HT-29 (cell line): ENCODE measurements at places on chromosomes 11 and 22. TPM values are rescaled to one million over a fixed set of nuclear protein-coding genes. Genes with fewer than 3 reads are reported as not detected.
A peak's percentile ranks its signal among the peaks of the same experiment; 100 is the strongest.

DNA sequence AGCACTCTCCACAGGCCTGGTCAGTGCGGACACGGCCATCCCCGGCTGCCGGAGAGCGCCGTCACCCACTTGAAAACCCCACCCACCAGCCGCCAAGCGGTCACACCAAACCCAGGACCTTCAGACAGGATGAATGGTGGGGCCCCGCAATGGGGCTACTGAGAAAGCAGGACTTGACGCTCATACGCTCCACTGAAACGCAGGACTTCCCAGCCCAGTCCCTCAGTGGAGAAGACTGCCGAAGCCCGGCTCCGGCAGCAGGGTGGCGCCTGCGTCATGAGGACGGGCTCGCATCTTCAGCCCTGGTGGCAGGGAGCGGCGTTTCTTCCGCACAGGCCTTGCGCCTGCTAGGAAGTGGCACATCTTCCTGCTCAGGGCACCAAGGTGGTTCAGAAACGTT, 15.3 kb upstream of the PHLDA2 start:
- DNase-seq, result no peak

DNA sequence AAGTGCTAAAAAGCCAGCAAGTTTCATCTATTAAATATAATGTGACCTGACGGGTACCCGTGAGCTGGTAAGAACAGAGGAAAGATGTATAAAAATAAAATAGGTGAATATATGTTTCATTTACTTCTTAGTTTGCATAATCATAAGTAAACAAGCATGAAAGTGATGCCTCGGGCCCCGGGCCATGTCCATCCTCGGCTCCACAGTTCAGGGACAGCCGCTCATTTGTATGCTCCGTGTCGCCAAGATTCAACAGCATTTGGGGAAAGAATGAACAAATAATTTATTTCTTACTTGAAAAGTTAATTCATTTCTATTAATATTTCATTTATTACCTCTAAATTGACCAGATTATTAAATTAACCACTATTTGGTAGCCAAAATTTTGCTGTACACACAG, 251.8 kb downstream of the NTM start:
- DNase-seq, result no peak

GRCh38 chr22:43090130-43090789, 1.1 kb upstream of the TTLL1 start:
- DNase-seq, result peak; percentile 77

Gene LRRC4C
- total RNA-seq, result not detected in 2 replicates
